Activated T-helper 9 cell treated with anti-CD3 and anti-CD28 coated beads, Interleukin-2, amount 50 U/mL, for 16 hours (primary cell): ENCODE measurements at places on chromosomes 6 and 20.
A peak's percentile ranks its signal among the peaks of the same experiment; 100 is the strongest.

GRCh38 chr6:28486988-28487742 lies 28.4 kb downstream of the GPX6 start:
- no peak for DNase-seq

DNA sequence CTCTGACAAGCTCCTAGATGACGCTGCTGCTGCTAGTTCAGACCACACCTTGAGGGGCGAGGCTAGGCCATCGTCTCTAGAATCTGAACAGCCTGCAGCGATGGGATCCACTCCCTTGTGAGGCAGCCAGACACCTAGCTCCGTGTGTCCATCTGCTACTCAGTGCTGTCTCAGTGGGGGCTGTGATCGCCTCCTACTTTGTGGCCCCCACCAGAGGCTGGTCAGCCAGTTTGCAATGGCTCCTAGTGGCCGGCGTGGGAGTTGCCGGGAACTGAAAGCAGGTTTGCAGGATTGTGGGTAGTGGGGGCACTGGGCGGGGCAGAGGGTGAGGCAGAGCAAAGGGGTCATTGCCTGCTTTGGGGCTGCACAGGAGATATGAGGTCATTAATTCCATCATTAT lies 2.8 kb downstream of the CCN5 start:
- no peak for DNase-seq

DNA sequence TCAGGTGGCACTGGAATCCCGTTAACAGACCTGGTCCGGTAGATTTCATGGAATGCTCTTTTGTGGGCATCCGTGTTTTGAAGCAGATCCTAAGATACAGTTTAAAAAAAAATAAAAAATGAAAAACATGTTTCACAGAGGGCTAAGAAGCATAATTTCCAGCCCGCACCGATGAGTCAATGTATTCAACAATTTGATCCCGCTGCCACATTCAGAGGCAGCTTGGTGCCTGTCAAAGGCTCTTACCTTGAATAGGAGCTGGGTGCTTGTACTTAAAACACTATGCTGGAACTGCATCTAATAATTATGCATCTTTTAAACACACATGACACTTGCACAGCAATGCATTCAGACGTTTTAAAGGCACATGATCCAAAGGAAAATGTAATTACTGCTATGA lies 164.8 kb downstream of the SYNE1 start:
- no peak for DNase-seq

DNA sequence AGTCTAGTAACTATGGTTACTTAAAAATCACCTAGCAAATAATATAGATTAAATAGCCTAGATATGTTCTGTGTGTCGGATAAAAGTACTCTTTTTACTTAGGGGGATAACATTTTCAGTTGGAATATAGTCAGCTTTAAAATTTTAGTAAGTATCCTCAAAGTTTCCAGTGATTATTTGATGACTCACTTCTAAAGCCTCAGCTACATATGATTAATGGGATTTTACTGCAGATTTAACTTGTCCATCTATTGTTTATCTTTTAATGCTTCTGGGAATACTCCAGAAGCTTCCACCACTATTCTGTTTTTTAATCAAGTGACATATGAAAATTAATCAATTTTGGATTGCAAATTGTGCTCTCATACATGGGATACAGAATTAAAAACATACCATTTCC lies 8.7 kb upstream of the TENT5A start:
- DNase-seq, result no peak

DNA sequence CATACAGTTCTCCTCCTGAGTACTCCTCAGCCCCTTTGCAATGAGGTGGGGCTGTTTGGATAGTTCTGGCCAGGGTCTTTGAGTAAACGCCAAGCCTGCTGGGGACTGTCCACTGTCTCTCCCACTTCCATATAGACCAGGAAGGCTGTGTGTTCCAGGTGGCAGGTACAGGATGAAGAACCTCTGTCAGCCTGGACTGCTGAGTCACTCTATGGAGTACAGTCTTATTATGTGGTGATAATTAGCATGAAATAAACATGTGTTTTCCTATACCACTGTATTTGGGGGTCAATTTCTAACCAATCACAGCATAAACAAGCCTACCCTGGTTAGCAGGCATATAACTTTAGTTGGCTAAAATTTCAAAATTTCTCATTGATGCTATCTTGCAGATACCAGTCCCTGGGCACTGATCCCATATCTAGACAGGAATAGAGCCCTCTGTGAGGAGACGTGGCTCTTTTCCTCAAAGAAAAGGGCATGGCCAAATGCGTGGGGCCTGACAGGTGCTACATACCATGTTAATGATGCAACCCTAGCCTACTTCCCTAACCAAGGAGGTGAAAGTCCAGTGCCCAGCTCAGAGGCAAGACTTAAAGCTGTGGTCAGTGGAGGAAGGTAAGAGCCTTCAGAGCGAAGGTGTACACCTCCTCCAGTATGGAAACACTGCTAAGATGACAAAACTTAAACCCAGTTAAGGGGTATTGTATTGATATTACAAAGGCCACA lies 4.5 kb upstream of the ALDH8A1 start:
- DNase-seq, result no peak

- no peak for DNase-seq
Observed at GRCh38 chr6:166206066-166206465, 38.4 kb upstream of the TBXT start.

- DNase-seq, result no peak
Observed at GRCh38 chr20:56194042-56194441, 54.5 kb upstream of the MC3R start.

- no peak for DNase-seq
Observed at GRCh38 chr6:155340464-155341129, 26.3 kb upstream of the TFB1M start.

- no peak for DNase-seq
Observed at GRCh38 chr6:2029130-2029794, 216.1 kb downstream of the GMDS start.

- no peak for DNase-seq
Observed at GRCh38 chr6:16683641-16684194, 77.5 kb downstream of the ATXN1 start.

DNA sequence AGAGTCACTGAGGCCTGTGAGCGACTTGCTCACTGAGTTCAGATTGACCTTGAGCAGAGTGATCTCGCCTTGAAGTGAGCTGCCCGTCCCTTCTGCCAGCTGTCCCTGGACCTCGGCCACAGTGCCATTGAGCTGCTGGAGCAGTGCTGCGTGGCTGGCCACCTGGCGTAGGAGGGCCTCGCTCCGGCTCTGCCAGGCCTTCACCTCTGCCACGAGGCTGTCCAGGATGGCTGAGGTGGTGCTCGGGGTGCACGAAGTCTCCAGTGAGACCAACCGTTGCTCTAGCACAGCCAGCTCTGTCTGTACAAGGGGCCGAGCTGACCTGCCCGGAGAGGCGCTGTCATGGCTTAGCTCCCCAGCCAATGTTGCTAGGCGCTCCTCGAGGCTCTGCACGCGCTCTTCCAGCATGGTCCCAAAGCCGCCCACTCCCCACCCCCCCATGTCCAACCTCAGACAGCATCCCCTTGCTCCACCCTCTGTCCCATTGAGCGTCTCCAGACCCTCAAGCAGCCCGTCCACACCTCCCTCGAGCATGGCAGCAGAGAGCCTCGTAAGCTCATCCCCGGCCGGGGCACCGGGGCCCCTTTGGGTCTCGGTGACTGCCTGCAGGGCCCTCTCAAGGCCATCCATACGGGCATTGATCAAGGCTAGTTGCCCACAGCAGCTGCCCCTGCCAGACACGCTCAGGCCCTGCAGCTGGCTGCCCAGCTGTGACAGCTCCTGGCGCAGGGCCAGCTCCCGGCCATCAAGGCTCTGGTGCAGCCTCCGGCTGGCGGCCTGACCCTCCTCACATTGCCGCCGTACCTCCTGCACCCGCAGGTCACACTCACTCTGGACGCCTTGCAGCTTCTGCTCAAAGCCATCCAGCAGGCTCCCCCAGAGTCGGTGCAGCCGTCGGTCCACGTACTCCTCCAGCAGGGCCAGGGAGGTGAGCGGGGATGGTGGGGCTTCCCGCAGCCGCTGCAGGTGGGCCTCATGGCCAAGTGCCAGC lies 4.6 kb downstream of the EMILIN3 start:
- no peak for DNase-seq

- no peak for DNase-seq
Observed at GRCh38 chr20:1940581-1940980, 45.4 kb downstream of the SIRPA start.

GRCh38 chr6:130742131-130742681 lies 85.0 kb upstream of the SMLR1 start:
- no peak for DNase-seq

GRCh38 chr6:104600639-104600931 lies 259.1 kb downstream of the HACE1 start:
- no peak for DNase-seq

- DNase-seq, result no peak
Observed at GRCh38 chr6:13526727-13527670, 39.6 kb upstream of the GFOD1 start.

- no peak for DNase-seq
Observed at GRCh38 chr6:156972145-156972544, 195.0 kb downstream of the ARID1B start.

GRCh38 chr20:35200267-35200666 lies 26.2 kb upstream of the MMP24 start:
- no peak for DNase-seq

- no peak for DNase-seq
Observed at GRCh38 chr6:29295623-29296022, 5.9 kb upstream of the OR14J1 start.

GRCh38 chr6:80425089-80425823 lies 318.8 kb downstream of the BCKDHB start:
- no peak for DNase-seq

GRCh38 chr6:166194914-166195859 lies 27.5 kb upstream of the TBXT start:
- DNase-seq, result no peak

DNA sequence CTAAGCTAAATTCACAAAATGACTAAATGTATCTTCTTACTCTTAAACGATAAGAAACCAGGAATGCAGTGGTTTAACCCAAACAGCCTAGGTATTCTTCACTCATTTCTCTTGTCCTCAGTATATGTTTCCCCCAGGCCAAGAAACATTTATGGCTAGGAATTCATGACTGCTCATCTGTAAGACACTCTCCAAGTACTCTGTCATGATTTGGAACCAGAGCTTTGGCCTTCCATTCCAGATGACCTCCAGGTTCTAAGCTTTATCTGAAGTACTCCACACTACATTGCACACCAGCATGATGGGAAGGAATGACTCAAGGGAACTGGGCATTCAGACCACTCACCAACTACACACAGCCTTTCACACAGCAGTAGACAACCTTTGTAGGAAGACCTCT lies 29.3 kb downstream of the NT5E start:
- DNase-seq, result no peak

- no peak for DNase-seq
Observed at GRCh38 chr6:169555971-169556617, 145.7 kb downstream of the WDR27 start.

- DNase-seq, result peak; percentile 45
Observed at GRCh38 chr20:36645998-36646397, at the start of gene SLA2. Gene SLA2, minus strand, starts transcription at chr20:36646196. Its CDS starts 4,861 bp downstream, at chr20:36641335.

- no peak for DNase-seq
Observed at GRCh38 chr6:35492974-35493284, 4.0 kb downstream of the TEAD3 start.

DNA sequence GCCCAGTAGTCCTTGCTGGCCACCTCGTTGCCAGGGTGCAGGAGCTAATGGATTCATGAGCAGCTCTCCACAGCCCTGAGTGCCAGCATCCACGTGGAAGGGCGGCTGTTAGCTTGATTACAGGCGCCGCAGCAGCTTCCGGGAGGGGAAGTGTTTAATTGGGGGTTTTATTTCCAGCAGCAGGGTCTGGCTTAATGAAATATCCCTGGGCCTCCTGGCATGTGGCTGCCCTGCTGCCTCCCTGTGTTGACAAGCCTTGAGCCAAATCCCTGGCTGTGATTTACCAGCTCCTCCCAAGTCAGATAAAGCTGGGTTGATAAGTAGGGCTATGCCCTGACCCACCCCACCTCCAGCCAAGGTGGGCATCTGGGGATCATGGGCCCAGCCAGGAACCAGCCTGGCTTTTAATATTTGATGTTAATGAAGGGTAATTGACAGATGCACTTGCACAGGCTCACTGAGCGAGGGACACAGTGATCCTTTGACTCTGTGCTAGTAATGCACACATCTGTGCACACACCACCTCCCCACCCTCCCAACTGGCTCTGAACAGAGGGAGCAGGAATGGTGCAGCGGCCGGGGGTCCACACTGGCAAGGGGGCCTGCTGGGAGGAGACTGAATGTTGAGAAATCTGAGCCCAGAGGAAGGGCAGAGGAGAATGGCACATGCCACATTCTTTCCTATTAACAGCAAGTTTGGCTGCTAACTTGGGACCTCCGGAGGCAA lies 13.6 kb downstream of the GLP1R start:
- DNase-seq, result no peak

- DNase-seq, result no peak
Observed at GRCh38 chr6:113172531-113172966, 684.6 kb upstream of the MARCKS start.

GRCh38 chr6:130598021-130598989 lies 228.9 kb upstream of the SMLR1 start:
- DNase-seq, result no peak

DNA sequence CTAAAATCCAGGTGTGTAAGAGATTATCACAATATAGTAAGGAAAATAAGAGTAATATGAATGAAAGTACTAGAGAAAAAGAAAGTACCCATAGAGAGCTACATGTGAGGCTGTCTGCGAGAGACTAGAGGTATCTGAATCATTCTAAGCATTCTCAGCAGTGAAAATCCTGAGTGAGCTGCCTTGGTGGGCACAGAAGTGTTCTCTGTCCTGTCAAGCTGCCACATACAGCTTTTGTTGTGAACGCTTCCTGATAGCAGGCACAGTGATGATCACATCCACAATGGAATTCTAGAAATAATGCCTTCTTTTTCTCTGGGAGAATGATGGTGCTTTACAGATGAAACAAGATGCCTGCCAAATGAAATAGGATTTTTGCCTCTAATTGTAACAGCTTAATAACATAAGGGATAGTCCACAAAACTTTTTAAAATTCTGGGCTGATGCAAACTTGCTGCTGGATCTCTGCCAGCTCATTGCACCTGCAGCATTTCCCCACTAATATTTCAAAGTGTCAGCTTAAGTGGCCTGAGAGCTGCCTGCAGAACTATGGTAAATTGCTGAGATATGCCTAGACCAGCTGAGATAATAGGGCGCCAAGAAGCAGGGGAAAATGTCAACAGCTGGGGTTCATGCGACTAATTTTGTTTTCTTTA lies 620.5 kb downstream of the DOK5 start:
- no peak for DNase-seq

GRCh38 chr20:24764794-24765202 lies 184.3 kb upstream of the CST7 start:
- no peak for DNase-seq

- no peak for DNase-seq
Observed at GRCh38 chr6:21507811-21508210, 85.7 kb upstream of the SOX4 start.
